G401 (cell line): ENCODE measurements at places on chromosomes 6 and 20.
A peak's percentile ranks its signal among the peaks of the same experiment; 100 is the strongest.

- DNase-seq, result peak; percentile 24
These were observed 69.9 kb upstream of the PDE10A start for GRCh38 chr6:165732696-165733488.

DNA sequence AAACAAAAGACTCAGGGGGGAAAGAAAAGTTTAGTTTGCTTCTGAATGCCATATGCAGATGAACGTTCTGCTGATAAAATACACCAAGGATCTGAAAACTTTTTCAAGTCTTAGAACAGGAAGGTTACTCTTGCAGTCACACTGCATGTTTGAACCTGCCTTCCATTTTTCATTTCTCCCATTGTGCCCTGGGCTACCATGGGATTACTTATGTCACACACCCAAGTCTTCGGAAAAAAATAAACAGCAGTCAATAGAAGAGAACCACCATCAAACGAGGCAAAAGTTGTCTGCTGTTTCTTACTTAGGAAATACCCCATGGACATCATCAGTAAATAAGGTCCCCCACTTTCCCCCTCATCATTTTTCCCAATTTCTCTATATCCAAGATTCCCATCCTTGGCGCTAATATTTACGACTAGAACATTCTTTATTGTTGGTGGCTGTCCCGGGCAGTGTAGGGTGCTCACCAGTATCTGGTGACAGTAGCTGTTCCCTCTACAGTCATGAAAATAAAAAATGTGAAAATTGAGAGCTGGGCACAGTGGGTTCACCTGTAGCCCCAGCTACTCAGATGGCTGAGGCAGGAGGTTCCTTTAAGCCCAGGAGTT is 202.5 kb downstream of the BCAS1 start:
- no peak for DNase-seq

DNA sequence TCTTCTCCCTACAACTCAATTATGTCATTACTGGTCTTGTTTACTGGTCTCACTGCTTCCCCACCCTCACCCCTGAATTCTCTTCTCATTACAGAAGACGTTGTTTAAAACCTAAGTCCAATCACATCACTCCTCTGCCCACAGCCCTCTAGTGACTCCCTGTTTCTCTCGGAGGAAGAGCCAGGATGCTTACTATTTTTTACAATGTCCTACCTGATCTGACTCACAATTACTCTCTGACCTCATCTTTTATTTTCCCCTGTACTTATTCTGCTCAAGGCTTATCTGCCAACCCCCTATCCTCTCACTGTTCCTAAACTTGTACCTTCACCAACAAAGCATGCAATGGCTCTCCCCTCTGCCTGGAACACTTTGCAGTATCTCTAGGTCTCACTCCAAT is 400.4 kb upstream of the PTCHD4 start:
- DNase-seq, result no peak

DNA sequence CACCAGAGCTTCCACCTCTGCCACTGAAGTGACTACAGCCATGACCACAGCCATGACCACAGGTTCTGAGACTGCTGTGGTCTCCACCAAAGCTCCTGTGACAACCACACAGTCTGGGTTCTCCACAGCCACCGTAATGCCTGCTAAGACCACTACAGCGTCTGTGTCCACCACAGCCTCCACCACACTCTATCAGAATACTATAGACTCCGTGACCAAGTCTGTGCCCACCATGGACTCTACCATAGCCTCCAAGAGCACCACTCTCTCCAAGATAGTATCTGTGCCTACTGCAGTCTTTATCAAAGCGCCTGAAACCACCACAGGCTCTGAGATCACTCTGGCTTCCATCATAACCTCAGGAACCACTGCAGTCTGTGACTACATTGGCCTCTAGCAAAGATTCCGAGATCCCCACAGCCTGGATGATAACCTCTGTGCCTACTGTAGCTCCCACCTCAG is 18.3 kb upstream of the MUC21 start:
- DNase-seq, result no peak

DNA sequence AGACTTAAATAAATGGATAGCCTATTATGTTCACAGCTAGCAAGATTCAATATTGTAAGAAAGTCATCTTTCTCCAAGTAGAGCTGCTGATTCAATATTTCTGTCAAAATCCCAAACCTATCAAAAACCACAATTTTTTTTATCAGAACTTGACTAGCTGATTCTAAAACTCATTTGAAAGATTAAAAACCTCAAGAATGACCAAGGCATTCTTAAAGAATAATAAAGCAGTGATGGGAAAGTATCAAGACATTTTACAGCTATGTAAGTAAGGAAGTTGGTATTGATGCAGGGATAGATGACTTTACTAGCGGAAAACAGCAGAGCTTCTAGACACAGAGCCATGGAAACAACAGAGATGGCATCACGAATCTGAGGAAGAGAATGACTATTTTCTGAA is 64.7 kb downstream of the SAMD3 start:
- no peak for DNase-seq

DNA sequence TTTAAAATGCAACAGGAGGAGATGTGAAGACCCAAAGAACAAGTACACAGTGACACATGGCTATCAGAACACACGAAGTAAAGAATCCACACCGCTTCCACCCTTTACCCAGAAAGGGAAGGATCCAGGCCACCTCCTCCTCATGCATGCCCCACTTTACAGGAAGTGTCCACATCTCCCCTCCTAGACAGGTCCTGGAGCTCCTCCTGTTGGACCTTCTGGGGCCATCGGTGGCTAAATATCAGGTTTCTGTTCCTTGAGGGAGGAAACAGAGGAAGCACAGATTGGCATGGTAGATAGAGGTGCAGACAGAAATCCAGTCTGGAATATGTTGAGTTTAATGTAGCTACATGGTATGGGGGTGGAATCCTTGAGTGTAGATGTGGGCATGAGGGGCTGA is 10.9 kb downstream of the NINL start:
- peak; percentile 8 for DNase-seq

DNA sequence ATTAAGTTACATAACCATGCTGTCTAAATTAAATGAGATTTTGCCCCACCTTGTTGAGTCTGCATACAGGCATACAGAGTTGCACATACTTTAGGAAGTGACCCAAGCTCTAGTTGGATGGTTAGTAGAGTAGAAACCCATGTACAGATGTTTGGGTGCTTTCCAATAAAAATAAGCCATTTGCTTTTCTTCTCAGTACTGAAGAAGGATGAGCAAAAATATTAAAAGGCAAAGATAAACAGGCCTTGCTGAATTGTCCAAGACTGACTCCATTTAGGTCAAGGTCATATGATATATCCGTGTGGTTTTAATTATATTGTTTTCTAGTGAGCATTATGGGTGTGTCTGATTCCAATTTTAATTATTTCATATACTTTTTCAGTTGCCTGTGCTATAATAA is 589.4 kb downstream of the RFPL4B start:
- no peak for DNase-seq

DNA sequence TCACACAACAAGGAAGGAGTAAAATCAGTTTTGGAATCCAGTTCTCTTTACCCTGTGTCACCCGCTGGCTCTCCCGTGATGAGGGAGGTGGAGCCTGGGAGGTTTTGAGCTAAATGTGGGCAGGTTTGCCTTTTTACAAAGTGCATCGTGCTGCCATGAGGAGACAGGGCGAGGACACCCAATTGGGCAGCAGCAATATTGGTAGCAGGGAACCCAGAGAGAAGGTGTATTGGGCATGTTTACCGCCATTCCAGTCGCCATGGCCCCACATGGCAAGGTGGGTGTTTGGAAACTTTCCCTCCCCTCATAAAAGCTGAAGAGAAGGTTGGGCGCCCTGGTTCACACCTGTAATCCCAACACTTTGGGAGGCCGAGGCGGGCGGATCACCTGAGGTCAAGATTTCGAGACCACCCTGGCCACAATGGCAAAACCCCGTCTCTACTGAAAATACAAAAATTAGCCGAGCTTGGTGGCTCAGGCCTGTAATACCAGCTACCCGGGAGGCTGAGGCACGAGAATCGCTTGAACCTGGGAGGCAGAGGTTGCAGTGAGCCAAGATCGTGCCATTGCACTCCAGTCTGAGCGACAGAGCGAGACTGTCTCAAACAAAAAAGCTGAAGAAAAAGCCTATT is 3.5 kb upstream of the UBE2V1 start:
- DNase-seq, result no peak

GRCh38 chr6:965343-965742 is 272.4 kb upstream of the EXOC2 start:
- DNase-seq, result peak; percentile 13

GRCh38 chr6:20885076-20885475 is 350.8 kb downstream of the CDKAL1 start:
- no peak for DNase-seq

DNA sequence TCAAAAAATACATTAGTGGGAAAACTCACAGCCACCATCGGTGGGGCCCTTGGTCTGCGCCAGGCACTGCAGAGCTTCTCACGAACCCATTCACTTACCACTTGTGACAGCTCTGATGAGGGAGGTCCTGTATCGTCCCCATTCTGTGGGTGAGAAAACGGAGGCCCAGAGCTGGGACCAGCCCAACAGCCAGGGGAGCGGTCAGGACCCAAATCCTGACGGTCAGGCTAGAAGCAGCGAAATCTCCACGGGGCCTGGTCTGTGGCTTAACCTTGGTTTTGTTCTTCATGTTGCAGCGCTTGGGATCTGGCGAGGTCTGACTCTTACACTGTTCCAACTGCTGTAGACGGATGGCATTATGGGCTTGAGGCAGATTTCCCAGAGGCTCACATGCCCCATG is 7.7 kb upstream of the VSX1 start:
- DNase-seq, result no peak

DNA sequence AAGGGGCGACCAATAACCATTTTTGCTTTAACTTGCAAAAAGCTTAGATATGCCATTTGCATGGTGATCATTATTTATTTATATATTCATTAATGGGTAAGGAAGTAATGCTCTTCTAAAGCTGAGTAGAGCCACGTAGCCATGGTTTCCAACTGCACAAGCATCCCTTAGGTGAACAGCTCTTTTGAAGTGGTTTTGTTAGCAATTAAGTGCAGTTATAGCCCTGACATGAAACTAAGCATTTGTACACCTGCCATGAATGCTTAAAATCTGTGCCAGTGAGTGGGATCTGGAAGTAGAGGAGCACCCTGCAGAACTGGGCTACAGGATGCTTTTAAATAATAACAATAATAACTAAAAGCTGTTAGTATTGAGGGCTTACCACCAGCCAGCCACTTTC is 19.1 kb downstream of the TRAF3IP2 start:
- no peak for DNase-seq

GRCh38 chr20:43271980-43272379 is 82.3 kb upstream of the PTPRT start:
- no peak for DNase-seq

GRCh38 chr20:57251344-57251743 is 15.1 kb downstream of the BMP7 start:
- no peak for DNase-seq

- DNase-seq, result no peak
These were observed 416 bp downstream of the RSPH4A start for GRCh38 chr6:116616737-116617053.

- no peak for DNase-seq
These were observed 204.2 kb upstream of the GMDS start for GRCh38 chr6:2449572-2449940.

GRCh38 chr6:123458218-123458617 is 178.5 kb downstream of the TRDN start:
- no peak for DNase-seq

GRCh38 chr6:116111552-116112528 is 11.2 kb downstream of the NT5DC1 start:
- DNase-seq, result peak; percentile 12

GRCh38 chr20:22368235-22368634 is 216.1 kb downstream of the FOXA2 start:
- DNase-seq, result no peak

- no peak for DNase-seq
These were observed 80.6 kb upstream of the PAK5 start for GRCh38 chr20:9919271-9920014.
